ENCODE measurements at places on chromosomes 3 and 15.
A peak's percentile ranks its signal among the peaks of the same experiment; 100 is the strongest.

DNA sequence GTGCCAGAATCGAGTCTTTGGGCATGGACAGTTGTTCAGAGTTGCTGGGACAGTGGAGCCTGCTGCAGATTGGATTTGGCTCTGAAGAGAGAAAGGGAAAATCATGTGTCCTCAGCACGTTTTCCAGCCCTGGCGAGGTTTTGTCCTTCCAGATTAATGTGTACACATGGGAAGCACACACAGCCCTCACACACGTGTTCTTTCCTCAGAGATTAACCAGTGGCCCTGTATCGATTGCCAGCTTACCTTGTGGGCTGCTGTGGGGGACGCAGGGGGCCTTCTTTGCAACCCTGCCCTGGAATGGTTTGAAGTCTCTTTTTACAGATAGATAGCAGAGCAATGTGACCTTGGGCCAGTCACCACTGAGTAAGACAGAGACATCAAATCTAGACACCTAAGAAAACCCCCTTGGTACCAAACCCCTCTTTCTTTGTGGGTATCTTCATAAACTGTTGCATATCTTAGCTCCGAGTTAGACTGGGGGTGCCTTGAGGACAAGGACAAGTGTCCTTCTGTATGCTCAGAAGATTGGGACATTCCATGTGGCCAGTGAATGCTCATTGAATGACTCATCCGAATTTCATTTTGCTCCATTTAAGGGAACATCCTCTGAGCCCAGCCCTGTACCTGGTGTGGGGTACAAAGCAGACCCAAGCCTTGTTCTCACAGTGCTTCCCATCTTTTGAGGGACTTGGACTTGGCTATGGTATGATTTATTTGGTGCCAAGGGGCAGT lies 48.0 kb downstream of the SMAD6 start:
- peak; percentile 29 for DNase-seq

DNA sequence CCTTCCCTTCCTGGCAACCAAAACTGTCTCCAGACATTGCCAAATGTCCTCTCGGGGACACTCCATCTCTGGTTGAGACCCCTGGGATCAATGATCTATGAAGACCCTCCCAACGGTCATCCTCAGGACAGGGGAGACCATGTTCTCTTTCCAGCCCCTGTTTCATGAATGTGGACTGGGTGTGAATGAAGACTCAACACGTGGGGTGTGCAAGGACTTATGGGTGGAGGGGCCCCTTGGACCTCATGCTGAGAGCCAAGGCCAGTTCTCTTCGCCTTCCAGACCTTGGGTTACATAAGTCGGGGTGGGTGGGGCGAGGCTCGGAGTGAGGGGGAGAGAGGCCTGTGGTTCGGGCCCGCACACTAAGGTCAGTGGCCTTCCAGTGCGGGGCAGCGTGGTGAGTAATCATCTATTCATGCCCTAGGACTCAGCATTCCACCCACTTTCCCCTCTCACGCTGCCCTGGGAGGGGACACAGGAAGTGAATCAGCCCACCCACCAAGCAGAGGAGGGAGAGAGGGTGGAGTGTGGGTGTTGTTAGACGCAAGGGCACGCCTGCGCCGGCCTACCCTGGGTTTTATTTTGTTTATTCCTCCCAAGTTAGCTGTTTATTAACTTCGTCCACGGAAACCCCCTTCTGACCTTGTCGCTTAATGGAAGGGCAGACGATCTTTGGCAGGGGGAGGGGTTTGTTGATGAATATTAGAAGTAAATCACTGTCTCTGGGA lies 6.7 kb downstream of the PAQR5 start:
- DNase-seq, result peak; percentile 45

GRCh38 chr3:152835601-152836102 lies 721 bp downstream of the P2RY1 start:
- DNase-seq, result peak; percentile 19

DNA sequence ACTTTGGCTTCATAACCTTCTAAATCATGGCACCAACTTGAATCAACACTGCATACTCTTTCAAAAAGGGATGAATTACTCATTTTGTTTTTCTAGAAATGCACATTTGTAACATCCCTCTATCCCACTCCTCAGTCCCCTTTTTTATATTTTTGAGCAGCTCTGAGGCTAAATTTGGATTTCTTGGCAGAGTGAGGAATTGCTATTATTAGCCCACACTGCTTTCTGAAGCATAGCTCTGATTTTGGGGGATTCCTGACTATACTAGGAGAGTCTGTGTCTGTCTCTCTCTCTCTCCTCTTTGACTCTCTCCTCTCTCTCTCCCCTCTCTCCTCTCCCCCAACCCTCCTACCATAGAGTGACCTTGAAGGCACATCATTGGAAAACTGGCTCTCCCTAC lies 76.6 kb downstream of the RBPMS2 start:
- no peak for DNase-seq

- DNase-seq, result no peak
These were observed 34.6 kb downstream of the CHD2 start for GRCh38 chr15:92934716-92935115.

- DNase-seq, result no peak
These were observed 202.2 kb upstream of the CTNNB1 start for GRCh38 chr3:40996827-40997710.

- no peak for DNase-seq
These were observed 58.1 kb downstream of the DGKG start for GRCh38 chr3:186303965-186304364.
